ENCODE measurements at places on chromosomes 5 and 9.
A peak's percentile ranks its signal among the peaks of the same experiment; 100 is the strongest.

DNA sequence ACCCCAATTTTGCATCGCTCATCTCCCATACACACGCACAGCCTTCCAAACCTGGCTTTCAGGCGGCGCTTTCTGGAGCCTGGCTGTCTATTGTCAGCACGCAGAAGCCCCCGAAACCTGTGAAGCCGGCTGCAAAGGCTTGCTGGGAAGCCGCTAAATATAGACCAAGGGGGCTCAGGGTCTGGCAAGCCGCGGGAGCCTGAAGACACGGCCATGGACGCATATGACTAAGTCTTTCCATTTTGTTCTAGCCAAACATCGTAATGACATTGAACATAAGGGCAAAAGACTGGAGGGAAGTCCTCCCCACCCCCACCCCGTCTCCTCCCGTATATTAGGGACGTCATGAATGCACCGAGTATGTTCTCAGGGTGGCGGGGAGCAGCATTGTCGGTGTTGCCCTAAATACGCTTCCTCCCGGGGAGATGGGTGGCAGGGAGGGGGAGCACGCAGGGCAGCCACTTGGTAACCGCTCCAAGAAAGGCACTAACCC lies 1.1 kb downstream of the CTNND2 start:
- DNase-seq = no peak

DNA sequence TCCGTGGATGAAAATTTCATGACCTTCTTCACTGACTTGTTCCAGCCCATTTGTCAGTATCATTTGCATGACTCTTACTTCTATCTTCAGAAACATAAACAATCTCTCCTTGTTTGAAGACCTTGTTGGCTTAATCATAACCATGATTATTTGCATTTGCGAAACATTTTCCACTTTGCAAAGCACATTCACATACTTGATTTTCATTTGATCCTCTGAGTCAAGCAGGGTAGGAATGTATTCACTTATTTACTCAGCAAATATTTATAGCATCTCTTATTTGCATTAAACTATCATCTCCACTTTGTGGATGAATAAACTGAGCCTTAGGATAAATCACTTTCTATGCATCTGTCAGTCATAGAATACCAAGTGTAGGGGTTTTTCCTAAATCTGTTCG lies 343.0 kb upstream of the SGCD start:
- peak; percentile 76 for DNase-seq

DNA sequence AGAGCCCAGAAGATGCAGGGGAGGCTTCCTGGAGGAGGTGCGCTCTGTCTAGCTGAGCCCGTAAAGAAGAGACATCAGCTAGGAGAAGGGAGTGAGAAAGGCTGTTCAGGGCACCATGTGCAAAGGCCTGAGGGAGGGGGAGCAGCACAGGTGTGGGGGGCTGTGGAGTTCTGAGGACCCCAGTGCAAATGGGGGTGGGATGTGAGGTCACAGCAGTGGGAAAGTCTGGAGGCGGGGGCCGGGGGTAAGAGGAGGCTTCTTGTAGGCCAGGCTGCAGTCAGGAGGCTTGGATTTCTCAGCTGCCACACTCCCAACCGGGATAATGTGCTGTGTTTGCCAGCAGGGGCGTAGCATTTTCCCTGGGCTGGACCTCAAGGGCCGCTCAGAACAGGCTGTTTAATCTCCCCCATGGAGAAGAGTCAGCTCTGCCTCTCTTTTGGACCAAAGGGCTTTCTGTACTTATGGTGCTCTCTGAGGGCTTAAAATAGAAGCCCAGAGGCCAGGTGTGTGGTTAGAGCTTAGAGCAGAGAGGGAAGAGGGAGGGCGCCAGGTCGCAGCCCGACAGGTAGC lies 5.7 kb downstream of the NEURL1B start:
- no peak for DNase-seq

DNA sequence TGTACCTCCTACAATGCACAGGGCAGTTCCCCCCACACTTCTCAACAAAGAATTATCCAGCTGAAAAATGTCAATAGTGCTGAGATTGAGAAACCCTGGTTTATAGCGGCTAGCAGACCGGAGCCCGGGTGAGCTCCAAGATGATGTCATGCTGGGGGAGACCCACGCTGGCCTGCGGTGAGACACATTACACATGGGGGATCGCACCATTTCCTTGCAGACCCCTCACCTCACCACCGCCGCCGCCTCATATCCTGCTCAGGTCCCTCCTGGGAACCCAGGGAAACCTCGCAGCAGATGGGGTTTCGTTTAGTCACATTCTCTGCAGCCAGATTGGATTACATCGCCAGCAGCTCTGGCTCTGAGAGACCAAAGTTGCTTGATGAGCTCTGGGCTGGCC lies 14.7 kb upstream of the TNC start:
- peak; percentile 40 for DNase-seq

DNA sequence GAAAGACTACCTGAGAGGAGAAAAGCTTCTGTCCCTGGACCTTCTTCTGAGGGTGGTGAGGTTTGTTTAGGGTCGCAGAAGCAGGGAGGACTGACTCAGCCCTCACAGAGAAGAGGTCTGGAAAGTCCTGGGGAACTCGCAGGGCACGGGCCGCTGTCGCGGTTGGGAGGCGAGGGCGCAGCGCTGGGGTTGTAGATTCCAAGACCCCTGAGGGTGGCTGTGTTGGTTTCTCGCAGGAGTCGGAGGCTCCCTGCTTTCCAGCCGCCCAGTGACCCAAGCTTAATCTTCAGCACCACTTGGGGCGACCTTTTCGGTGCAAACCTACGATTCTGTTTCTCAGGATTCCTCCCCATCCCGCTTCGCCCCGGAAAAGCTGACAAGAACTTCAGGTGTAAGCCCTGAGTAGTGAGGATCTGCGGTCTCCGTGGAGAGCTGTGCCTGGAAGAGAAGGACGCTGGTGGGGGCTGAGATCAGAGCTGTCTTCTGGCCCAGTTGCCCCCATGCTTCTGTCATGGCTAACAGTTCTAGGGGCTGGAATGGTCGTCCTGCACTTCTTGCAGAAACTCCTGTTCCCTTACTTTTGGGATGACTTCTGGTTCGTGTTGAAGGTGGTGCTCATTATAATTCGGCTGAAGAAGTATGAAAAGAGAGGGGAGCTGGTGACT lies 482 bp downstream of the SLC27A6 start:
- no peak for DNase-seq

DNA sequence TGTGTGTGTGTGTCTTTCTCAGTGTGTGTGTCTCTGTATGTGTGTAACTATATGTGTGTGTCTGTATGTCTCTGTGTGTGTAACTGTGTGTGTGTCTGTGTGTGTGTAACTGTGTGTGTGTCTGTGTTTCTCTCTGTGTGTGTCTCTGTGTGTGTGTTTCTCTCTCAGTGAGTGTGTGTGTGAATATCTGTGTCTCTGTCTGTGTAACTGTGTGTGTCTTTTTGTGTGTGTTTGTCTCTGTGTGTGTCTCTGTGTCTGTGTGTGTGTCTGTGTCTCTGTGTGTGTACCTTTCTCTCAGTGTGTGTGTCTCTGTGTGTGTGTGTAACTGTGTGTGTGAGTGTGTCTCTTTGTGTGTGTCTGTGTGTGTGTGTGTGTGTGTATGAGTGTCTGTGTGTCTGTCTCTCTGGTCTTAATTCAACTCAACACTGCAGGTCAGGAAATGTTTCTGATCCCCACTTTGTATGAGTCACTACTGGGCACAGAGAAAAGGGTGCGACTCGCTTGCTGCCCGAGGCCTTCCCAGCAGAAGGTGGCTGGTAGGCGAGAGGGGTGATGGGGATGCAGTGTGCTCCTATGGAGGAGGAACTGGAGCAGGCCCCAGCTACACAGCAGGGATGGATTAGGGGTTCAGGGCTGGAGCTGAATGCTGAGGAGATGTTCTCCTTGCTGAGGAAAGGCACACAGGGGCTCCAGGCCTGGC lies 52.1 kb downstream of the NSG2 start:
- no peak for DNase-seq

DNA sequence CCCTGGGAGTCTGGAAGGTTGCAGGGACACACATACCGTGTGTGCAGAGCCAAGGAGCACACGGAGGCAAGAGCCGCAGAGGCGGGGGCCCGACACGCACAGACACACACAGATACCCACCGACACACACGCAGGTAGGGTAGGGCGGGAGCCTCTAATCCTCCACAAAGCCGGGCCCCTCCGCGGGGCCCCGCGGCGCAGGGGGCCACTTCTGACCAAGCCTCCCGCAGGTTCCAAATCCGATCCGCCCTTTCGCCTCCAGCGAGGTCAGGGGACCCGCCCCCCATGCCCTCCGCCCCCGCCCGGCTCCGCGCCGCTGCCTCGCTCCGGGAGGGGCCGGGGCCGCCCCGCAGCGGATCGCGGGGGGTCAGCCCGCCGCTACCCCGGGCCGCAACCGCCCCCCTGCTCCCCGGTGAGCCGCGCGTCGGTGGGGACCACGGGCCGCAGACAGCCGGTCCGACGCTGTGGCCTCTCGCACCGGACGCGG lies 1.4 kb upstream of the LMX1B start:
- no peak for DNase-seq

GRCh38 chr5:4740156-4740555 lies 400.0 kb upstream of the ADAMTS16 start:
- DNase-seq = no peak

GRCh38 chr9:119951090-119951489 lies 581.9 kb upstream of the BRINP1 start:
- DNase-seq = no peak

- no peak for DNase-seq
Observed at GRCh38 chr5:42404366-42404765, 18.9 kb upstream of the GHR start.

- DNase-seq = no peak
Observed at GRCh38 chr5:167783145-167783817, 508.2 kb upstream of the WWC1 start.

DNA sequence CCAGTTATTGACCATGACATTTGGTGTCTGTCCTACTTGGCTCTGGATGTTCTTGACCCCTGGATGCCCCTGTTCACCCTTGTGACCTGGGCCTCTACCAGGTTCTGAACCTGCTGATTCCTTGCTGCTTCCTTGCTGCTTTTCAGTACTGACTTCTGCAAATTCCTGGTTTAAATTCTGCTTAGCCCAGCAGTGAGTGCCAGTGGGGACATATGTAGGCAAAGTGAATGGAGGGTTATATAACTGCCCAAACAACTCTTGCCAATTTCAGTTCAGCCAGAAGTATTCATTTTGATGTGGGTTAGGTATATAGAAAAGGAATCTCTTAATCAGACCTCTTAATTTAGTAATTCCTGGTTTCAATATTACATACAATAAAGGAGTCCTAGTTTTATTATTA lies 220.6 kb downstream of the TAF11L14 start:
- no peak for DNase-seq

DNA sequence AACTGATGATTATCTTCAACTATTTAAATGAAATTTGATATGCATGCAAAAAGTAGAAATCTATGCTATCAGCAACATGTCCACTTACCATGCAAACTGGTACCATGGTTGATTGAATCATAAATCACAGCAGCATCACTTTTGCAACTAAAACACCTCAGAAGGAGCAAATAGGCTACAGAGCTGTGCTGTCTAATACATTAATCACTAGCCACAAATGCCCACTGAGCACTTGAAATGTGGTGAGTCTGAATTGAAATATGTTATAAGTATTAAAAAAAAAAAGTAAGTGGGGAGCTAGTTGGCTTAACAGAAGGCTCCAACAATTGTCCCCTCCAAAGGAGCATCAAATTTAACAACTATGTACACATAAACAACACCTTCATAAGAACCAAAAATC lies 112.5 kb downstream of the FAM114A2 start:
- peak; percentile 77 for DNase-seq

Data from HCEC 1CT (cell line).